NCI-H1048 (cell line): ENCODE measurements at places on chromosomes 1 and 21.
A peak's percentile ranks its signal among the peaks of the same experiment; 100 is the strongest.

- peak; percentile 58 for DNase-seq
Observed at GRCh38 chr1:93615582-93616150, 66.0 kb downstream of the BCAR3 start.

DNA sequence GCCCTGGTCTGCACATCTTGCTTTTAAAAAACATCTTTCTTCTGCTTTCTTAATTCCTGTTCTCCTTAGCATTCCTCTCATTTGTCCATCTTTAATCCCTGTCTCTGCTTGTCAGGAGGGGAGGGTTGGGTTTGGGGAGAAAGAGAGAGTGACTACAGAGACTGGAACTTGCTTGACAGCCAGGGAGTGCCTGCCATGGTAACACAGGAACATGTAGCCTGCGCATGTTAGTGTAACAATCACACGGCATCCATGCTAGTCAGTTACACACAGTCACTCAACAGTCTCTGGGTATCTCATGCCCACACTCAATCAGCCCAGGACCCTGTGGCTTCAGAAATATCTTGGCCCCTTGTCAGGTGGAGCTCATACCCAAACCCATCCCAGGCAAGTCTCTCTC lies 818 bp upstream of the TFAP2E start:
- no peak for DNase-seq

GRCh38 chr1:229047161-229047839 lies 223.6 kb upstream of the RAB4A start:
- no peak for DNase-seq

- DNase-seq = no peak
Observed at GRCh38 chr21:17449701-17450100, 63.1 kb upstream of the CXADR start.

DNA sequence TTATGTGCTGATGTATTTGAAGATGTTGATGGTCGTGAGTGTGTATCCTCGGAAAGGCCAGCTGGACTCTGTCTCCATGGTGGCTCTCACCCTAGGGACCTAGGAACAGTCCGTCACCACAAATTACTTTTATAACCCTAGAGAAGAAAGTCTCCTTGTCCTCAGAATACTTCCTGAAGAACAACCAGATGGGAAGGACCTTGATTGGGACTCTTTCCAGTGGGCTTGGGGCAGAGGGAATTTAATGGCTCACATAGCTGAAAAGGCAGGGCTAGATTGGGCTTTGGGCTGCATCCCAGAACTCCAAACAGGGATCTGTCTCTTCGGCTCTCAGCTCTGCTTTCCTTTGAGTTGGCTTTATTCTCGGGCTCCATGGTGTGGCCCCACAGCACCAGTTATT lies 90.8 kb downstream of the TBX19 start:
- no peak for DNase-seq

- no peak for DNase-seq
Observed at GRCh38 chr1:205240569-205240968, 12.8 kb downstream of the TMCC2 start.

GRCh38 chr1:152347116-152347728 lies 12.6 kb downstream of the FLG2 start:
- no peak for DNase-seq

GRCh38 chr1:115282807-115283208 lies 55.2 kb downstream of the NGF start:
- DNase-seq = no peak

- no peak for DNase-seq
Observed at GRCh38 chr21:31517664-31518414, 141.7 kb upstream of the SOD1 start.

GRCh38 chr1:159879136-159879535 lies 16.7 kb upstream of the VSIG8 start:
- DNase-seq = no peak

DNA sequence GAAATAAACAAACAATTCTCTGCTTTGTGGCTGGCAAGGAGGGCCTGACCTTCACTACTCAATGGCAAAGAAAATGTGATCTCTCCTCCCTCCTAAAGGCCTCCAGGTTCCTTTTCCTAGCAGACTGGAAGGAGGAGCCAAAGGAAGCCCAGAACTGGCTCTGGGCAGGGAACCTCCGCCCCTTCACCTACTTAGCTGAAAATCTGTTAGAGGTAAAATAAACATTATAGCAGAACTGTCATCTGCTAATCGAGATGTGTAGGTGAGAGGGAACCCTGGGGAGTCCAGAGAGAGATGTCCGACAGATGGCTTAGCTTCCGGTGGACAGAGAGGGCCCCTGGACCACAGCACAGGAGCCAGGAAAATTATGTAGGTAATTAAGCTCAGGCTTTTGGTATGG lies 75.2 kb upstream of the KCNA3 start:
- DNase-seq = no peak

- DNase-seq = no peak
Observed at GRCh38 chr1:165637427-165637826, 6.4 kb downstream of the MGST3 start.

DNA sequence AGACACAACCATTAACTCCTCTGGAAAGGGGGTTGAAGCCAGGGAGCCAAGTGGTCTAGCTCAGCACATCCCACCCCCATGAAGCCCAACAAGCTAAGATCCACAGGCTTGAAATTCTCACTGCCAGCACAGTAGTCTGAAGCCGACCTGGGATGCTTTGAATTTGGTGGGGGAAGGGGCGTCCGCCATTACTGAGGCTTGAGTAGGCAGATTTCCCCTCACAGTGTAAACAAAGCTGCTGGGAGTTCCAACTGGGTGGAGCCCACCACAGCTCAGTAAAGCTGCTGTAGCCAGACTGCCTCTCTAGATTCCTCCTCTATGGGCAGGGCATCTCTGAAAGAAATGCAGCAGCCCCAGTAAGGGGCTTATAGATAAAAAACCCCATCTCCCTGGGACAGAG lies 193.5 kb downstream of the GPATCH2 start:
- no peak for DNase-seq

GRCh38 chr1:216175714-216176113 lies 247.5 kb downstream of the USH2A start:
- DNase-seq = no peak

DNA sequence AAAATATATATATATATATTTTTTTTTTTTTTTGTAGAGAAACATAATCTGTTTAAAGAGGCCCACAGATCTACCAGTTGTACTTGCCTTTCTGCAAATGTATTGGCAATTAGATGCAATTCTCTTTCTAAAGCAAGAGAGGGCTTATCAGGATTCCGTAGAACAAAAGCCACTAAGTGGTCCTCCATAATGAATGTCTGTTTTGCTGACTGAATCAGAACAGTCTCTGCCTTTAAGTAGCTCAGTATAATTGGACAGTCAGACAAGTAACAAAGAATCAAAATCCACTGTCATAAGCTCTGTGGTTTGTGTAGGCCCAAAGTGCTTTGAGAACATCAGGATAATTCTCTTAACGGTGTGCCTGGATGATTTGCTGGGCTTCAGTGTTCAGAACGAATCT lies 17.3 kb downstream of the SARS1 start:
- DNase-seq = no peak

DNA sequence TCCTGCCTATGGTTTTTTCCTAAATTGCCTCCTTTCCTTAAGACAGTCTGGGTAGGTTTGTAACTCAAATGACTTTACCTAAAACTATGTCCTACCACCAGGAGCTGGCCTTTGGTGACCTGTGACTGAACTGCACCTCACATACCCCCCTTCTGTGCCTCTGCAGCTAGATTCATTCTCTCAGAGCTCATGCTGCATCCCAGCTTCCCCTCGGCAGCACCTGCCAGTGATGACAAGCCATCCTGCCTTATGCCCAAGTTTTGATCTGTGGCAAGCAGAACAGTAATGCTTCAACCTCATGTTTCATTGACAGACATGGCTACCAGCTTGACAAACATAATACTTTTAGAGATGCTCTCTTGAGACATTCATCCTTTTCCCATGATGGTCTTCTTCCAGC lies 141.9 kb downstream of the TSEN15 start:
- no peak for DNase-seq

DNA sequence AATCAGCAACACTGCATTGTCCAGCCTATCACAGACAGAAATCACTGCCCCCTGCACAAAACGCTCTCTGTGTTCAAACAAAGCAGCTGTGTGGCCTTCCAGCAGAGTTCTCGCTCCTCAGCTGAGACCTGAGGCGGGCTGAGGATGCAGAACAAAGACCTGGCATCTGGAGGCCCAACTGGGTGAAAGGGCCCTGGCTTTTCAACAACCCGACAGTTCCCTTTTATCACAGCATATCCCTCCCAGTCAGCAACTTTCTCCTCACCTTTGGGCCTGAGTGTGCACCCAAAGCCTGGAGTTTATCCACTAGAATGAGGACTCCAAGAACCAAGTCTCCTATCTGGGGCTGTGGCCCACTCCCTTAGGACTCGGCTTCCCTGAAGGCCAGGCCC lies 42.6 kb upstream of the A3GALT2 start:
- DNase-seq = no peak

DNA sequence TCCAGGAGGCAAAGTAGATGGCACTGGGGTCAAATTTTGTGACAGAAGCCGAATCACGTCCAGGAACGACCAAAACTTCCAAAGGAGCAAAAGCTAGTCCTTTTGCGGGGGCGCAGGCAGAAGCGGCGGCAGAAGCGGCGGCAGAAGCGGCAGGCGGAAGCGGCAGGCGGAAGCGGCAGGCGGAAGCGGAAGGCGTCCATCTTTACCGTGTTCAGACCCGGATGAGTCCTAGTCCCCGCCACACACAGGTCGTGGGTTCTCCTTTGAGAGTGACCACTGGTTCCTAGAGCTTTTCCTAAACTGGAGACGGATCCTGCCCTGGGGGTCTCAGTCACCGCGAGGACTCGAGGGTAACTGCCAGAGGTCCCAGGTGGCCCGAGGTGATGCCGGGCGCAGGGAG lies 53.6 kb downstream of the POFUT2 start:
- DNase-seq = no peak

DNA sequence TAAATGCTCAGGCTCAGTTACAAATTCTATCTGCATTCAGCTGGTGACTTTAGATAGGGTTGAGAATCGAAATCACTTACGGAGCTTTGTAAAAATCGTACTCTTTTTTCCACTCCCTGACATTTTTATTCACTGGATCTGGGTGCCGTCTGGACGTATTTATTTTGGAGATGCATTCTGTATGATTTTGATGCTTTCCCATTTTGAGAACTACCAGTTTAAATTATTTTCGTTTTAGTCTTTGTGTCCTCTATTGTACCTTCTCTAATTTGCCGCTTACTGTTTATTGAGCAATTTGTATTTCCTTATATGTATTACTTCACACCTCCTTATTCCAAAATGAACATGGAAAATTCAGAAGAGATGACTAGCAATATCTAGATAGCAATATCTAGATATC lies 96.2 kb downstream of the FASLG start:
- DNase-seq = no peak

GRCh38 chr1:12552951-12553921 lies 64.8 kb downstream of the DHRS3 start:
- no peak for DNase-seq

GRCh38 chr1:239617731-239618130 lies 231.4 kb downstream of the CHRM3 start:
- DNase-seq = no peak

DNA sequence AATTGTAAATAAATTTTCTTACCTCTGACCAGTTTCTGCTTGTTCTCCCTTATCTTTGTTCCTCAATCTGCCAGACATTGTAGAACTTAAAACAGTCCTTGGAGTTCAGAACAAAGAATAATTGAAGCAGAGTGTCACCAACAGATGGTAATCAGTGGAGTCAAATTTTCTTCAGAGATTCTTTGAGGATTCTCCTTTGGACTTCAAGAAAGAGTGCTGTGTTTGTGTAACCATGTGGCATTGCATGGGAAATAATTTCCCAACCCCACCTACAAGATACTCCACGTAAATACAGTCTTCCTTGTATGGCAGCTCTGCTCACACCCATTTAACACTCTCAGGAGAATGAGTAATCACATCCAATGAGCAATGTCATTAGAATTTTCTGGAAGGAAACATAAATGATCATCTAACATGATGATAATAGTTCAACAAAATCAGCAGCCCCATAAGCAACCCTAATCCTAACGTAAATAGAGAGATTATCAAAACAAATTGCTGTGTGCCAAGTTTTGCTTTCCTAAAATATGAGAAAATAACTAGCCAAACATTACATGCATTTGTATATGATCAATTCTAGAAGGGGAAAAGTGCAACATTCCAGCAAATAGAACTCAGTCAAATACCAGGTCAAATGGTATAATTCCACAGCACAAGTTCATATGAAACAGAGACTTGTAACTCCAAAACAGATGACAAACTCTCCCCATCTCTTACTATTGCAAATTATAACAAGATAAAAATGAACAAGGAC lies 6.9 kb upstream of the DENND1B start:
- no peak for DNase-seq

DNA sequence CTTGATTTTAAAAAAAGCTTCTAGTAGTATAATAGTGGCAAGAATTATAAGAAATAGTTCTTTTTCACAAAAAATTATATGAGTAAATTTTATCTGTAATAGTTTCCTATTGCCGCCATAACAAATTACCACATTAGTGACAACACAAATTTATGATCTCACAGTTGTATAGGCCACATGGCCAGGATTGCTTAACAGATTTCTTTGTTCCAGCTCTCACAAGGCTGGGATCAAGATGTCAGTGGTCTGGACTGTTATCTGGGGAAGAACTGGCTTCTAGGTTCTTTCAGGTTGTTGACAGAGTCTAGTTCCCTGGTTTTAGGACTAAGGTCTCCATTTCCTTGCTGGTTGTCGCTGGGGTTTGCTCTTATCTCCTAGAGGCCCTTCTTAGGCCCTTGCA lies 236.4 kb downstream of the USP25 start:
- no peak for DNase-seq

- no peak for DNase-seq
Observed at GRCh38 chr1:188444526-188444925, 1615.8 kb downstream of the PLA2G4A start.

DNA sequence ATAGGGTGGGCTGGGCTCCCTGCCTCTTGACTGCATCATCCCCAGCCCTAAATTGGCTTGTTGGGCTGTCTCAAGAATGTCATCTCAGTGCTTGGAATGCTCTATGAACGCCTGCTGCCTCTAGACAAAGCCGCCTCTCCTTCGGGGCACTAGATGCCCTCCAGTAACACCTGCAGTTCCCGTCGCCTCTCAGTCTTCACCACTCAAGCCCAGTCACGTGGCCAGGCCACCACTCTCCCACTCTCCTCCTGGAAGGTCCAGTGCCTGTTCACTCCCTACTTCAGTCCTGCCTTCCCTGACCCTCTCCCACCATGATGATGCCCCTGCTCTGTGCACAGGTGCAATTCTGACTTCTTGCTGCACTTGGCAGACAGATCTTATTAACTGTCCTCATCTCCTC lies 7.0 kb downstream of the TAS1R2 start:
- DNase-seq = no peak
